ENCODE measurements at places on chromosomes 6 and 20.

DNA sequence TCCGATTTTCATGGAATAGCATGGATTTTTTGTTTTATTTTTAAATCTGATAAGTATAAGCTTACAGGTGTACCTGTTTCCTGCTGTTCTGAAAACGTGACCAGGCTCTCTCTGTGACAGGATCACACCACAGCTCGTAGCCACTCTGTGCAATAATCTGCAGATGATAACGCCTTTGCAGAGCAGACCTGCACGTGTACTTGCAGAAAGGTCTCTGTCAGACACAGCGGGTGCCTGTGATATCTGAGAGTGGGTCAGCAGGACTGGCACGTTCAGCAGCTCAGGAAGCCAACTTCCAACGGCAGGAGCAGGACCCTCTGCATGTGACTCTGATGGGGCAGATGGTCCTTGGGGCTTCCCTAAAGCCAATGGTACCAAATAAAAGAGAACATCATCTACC is 68.6 kb upstream of the HDDC2 start:
- DNase-seq, result no peak

DNA sequence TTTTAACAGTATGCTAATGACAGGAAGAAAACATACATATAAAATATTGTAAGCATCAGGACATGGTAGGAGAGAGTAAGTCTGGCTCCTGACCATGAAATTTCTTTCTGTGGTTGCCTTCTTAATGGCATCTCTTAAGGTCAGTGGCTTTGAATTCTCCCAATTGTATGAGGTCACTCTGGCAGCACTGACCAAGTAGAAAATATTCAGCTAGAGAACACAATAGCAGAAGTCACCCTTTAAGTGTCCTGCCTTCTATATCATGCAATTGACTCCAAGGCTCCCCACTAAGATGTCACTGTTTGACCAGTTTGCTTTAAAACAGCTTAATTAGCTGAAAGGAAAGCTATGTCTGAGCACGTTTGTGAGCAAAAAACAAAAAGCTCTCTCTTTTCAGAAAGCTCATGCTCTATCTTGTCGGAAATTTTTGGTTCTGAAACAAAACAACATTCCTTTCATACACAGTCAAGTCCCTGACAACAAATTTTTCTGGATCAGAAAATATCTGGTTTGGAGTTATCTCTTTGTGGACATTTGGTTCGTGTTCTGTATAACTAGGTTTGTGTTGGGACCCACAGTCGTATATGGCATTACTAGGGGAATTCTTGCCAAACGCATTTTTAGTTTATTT is 120.9 kb upstream of the IFNGR1 start:
- DNase-seq, result no peak

DNA sequence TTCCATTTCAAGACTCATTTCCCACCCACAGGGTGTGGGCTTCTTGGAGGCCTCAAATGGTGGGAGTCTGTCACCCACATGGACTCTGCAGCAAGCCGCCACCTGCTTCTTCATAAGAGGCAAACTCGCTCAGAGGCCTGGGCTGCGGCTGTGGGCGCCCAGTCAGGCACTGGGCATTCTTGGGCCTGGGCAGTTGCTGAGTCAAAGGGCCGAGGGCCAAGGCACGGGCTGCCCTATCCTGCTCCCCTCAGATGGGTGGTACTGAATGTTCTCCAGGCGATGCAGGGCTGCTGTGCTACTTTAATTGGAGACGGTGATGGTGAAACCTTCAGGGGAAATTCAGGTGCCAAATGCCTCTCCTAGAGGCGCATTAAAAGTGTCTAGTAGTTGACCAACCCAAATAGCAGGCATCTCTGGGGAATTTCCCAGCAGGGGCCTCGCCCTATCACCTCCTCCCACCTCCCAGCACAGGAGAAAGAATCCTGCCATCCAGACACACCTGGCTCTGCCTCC is 57.9 kb downstream of the MAFB start:
- no peak for DNase-seq

DNA sequence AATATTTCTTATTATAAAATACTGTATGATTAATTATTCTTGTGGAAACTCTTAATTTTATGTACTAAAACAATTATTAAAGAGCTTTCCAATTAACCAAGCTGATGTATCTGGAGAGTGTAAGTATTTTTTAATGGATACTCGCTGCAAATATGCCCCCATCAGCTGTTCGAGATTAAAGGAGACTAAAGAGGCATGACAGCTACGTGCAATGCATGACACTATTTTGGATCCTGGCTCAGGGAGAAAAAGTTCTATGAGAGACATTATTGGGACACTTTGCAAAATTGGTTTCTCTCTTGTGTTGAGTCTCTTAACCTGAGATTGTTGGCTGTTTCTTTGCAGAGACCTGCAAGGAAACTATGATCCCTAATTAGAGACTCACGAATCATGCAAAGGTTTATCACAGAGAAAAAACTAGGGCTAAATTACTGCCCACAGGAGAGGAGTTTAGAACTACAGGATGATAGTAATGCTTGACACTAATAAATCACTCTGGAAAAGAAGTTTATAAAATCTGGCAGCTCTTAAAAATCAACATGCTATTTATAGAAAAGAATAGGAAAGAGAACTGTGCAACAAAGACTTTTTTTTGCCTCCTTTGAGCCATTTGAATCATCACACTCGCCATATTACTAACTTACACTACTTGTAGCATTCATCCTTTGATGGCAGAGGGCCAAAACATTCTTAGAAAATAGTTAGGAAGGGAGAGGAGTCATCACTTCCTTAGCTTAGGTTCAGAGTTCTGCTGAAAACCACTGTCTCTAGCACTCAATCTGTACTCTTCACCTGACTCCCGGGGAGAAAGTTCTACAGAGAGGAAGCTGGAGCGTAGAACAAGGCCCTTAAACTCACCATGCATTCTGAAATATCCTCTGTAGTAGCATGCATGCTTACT is 25.3 kb downstream of the NRN1 start:
- peak; percentile 97 for DNase-seq

- no peak for DNase-seq
Observed at GRCh38 chr6:9468277-9468676, 946.6 kb downstream of the TFAP2A start.

- DNase-seq, result no peak
Observed at GRCh38 chr6:73107016-73107415, 118.3 kb downstream of the KHDC1L start.

DNA sequence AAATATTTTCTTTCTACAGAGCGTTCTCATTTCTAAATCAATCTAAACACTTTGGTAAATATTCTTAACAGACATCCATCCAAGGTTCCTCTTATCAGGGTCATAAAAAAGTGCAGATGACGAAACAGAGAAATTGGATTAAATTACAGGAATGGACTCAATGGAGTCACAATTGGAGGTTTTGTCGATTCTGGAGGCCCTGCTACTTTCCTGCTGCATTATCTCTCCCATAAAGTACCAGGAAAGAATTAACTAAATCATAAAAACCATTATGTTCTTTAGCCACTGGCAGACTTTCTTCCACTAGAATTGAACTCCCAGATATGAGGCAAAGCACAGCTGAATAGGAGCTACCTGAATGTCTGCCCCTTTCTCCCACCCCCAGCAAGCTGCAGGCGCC is 610.6 kb downstream of the HDGFL1 start:
- no peak for DNase-seq

- DNase-seq, result peak; percentile 64
Observed at GRCh38 chr6:5132731-5133130, 47.6 kb downstream of the PPP1R3G start.

- peak; percentile 94 for DNase-seq
Observed at GRCh38 chr20:31835977-31836852, 9.2 kb downstream of the FOXS1 start.

DNA sequence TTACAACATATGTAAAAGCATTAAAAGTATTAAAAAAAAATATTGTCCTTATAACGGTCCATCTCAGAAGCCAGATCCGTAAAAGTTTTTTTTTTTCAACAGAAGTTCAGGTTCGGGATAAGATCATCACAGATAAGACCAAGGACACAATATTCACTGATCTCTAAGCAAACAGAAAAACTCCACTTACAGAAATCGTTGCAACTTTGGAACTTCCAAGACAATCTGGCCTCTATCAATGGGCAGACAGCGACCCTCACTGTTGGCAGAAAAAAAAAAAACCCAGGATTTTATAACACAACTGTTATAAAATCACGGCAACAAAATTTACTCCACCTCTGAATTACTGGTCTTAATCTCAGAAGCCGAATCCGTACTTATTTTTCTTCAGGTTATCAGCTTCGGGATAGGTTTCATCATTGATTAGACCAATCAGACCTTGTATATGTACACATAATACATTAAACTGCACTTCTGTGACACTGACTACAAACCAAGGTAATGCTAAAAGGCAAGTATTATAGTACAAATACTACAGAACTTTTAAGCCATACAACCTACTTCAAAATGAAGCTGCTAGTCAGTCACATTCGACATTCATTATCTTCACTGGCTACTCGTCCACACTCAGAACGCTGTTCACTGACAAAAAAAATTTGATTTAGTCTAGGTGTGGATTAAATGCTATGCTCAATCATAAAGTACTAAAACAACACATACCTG is 34.7 kb upstream of the SYNCRIP start:
- peak; percentile 35 for DNase-seq

- no peak for DNase-seq
Observed at GRCh38 chr6:138246650-138247440, 28.6 kb upstream of the PBOV1 start.

- no peak for DNase-seq
Observed at GRCh38 chr6:169339731-169340309, 86.2 kb upstream of the THBS2 start.

DNA sequence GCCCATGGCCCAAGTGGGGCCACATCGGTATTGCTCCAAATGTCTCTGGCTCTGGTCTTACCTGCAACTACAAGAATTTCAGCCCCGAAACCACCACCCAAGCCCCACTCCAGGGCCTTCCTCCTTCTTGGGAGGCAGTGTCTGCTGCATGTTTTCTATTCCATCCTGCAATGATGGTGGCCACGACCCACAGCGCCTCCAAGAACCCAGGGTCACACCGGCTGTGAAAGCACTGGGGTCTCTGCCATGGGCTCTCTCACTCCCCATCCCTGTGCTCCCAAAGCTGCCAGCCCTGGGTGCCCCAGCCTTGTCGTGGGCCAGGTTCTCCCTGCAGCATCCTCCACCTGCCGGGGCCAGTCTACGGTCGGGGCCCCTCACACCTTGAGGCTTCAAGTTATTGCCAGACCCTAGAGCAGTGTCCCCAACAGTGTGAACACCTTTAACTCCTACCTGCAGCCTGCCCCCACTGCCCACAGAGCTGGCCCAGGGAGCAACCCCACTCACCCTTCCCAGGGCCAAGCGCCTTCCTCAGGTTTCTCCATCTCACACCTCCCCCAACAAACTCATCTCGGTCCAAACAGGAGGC is 115.4 kb downstream of the JPH2 start:
- DNase-seq, result no peak

- peak; percentile 67 for DNase-seq
Observed at GRCh38 chr6:77326029-77326428, 137.3 kb downstream of the HTR1B start.

GRCh38 chr20:53592992-53593465 is 610 bp downstream of the ZNF217 start:
- no peak for DNase-seq

GRCh38 chr6:41581381-41581991 is 35.3 kb downstream of the FOXP4 start:
- peak; percentile 95 for DNase-seq

DNA sequence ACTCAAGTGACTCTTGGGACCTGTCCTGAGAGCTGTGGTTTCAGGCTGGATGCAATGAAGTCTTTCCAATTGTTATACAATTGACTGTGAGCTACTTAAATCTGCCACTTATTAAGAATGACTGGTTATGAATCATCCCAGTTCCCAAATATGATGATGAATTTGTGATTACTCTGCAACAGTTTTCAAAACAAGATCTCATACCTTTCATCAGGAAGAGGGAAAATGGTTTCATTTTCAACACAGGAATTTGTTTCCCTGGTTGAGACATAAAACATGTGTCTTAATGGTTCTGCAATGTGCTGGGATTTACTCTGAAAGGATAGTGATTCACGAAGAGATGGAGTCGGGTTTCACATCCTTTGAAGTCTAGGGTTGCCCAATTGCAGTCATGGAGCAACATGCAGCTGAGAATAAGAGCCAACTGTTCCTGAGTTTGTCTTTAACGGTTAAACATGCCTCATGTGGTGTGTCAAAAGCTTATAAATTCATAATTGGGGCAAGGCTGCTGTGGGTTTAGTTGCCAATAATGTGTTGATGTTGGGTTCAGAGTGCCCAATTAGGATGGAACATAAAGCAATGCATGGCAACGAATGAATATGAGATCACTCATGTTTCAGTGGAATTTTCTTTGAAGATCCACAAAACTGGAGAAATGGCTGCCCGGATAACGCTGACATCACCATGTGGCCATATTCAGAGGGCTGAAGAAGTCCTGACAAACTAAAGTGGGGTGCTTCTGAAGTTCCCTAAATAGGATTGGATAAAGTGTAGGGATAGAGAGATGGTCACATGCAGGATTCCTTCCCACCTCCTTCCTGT is 41.0 kb downstream of the CYP24A1 start:
- peak; percentile 98 for DNase-seq

- DNase-seq, result peak; percentile 89
Observed at GRCh38 chr6:31356946-31357466, at the start of gene HLA-B. HLA-B (minus strand) TSS chr6:31357179; CDS start chr6:31357158, 21 bp downstream.

GRCh38 chr6:85576476-85576875 is 17.2 kb downstream of the SNX14 start:
- no peak for DNase-seq

- no peak for DNase-seq
Observed at GRCh38 chr20:33411242-33411641, 9.9 kb upstream of the CDK5RAP1 start.

GRCh38 chr6:170227996-170228945 is 62.6 kb downstream of the DLL1 start:
- DNase-seq, result no peak

GRCh38 chr6:151096691-151097606 is 142.8 kb upstream of the AKAP12 start:
- DNase-seq, result no peak

GRCh38 chr20:57849121-57849520 is 139.3 kb upstream of the PMEPA1 start:
- DNase-seq, result peak; percentile 49

- peak; percentile 23 for DNase-seq
Observed at GRCh38 chr6:133741375-133741861, 147.5 kb upstream of the TCF21 start.

- DNase-seq, result no peak
Observed at GRCh38 chr6:168282985-168283685, 36.4 kb downstream of the DACT2 start.

- DNase-seq, result peak; percentile 22
Observed at GRCh38 chr6:166998256-166999144, 697 bp upstream of the CEP43 start.

- peak; percentile 40 for DNase-seq
Observed at GRCh38 chr6:42260972-42261371, 43.3 kb upstream of the MRPS10 start.

- no peak for DNase-seq
Observed at GRCh38 chr6:114258376-114258775, 84.4 kb downstream of the HS3ST5 start.

DNA sequence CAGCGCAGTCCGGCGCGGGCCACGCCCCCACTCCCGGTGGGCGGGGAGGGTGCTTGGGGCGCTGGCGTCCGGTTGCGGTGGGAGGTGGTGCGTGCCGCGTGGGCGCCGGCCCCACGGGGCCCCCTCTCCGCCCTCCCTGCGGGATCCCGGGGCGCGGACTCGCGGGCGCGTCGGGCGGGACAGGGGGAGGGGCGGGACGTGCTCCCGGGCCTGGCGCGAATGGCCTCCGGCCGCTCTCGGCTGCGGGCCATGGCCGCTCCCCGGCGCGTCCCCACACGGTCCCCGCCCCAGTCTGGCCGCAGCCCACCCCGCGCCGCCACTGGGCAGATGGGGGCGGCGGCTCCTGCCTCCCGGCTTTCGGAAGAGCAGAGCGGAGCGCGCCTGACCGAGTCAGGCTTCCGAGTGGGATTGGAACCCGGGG is 771 bp upstream of the PPP1R3G start:
- DNase-seq, result peak; percentile 18

- peak; percentile 11 for DNase-seq
Observed at GRCh38 chr6:106974999-106975737, 639 bp upstream of the CD24 start.
